ENCODE measurements at places on chromosomes 1 and 21.

DNA sequence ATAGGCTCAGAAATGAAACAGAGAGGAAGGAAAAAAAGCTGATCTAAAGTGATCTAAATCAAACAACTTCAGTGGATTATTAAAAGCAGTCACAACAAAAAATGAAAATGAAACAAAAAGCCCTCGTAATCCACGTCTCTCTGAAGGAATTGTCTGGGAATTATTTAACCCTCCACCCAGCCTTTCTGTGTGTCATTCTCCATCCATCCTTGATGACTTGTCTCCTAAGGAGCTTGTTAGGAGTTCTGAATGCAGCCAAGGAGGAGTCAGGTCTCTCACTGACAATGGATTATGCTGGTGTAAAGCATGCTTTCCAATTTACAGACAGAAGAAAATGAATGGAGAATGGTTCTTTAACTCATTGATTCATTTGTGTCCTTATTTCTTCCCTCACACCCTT lies 359.3 kb upstream of the RUNX1 start:
- DNase-seq, result no peak

DNA sequence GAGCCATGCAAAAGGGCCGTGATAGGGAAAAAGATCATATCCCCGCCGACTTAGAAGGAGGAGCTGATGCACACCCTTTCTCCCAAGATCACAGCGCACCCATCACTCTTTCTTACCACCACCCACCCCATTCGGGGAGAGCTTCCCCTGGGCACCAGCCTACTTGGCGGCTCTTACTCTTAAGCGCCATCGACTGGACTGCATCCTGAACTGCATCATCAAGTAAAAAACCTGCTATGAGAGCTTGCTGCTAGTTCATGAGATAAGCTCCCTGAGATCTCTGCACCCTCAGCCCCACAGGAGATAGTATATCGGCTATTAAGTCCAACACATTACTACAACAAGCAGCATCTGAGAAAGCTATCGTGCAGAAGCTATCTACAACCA lies 125.1 kb downstream of the BARHL2 start:
- DNase-seq, result no peak

DNA sequence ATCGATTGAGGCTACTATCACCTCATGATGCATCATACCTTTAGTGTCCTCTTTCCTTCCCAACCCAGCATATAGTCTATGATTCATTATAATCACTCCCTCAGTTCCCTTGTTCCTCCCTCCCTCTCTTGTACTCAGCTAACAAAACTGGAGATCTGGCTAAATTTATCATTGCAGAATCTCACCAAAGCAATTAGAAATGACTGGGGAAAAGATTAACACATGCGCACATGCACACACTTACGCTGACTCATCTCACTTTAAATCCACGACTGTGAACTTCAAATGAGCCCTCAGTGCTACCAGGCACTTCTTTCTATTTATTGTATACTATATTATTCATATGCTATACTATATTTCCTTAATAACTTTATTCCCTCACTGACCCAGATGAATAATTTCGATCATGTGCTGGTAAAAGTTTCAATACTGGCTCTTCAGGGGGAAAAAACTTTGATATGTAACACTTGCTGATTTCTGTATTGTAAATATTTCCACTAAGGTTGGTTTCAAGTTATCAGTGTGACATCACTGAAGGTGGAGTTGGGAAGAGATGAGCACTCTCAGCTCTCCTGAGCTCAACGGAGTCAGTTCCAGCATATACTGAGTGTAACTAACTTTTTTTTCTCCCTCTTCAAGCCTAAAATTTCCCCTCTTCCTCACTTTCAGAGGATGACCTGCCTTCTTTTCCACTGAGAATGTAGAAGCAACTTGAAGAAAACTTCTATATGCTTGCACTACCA lies 613.7 kb upstream of the B3GALT2 start:
- DNase-seq, result no peak

- DNase-seq, result no peak
Measured at GRCh38 chr1:20008391-20008841, 29.0 kb upstream of the PLA2G2A start.

- DNase-seq, result no peak
Measured at GRCh38 chr1:77280962-77281361, 857 bp upstream of the AK5 start.

DNA sequence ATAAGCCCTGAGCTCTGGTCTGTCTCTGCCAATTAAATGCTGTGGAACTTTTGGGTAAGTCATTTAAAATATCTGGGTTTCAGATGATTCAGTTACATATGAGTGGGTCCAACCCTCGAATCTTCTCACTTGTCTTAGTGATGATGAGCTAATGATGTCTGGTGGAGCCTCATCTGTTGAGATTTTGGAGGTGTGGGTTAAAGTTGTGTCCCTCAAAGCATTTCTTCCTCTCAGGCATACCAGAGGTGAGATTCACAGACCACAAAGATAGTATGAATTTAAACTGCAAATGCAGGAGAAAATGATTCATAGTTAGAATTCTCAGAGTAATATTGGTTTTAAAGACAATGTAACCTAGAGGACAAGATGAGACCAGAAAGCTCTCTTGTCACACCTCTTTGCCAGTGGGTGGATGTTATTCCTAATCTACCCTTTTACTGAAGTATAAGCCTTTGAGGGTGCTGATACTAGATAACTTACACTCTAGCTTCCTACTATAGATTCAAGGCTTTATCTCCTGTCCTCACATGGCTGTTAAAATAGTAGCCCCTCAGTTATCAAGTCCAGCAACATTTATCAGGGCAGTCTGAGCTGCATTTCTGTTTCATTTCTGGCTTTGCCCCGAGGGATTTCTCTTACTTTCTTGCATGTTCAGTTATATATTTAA lies 90.7 kb downstream of the MT1HL1 start:
- no peak for DNase-seq

GRCh38 chr1:216153130-216153529 lies 270.1 kb downstream of the USH2A start:
- no peak for DNase-seq

GRCh38 chr1:40977716-40978115 lies 1.8 kb upstream of the CTPS1 start:
- DNase-seq, result no peak

DNA sequence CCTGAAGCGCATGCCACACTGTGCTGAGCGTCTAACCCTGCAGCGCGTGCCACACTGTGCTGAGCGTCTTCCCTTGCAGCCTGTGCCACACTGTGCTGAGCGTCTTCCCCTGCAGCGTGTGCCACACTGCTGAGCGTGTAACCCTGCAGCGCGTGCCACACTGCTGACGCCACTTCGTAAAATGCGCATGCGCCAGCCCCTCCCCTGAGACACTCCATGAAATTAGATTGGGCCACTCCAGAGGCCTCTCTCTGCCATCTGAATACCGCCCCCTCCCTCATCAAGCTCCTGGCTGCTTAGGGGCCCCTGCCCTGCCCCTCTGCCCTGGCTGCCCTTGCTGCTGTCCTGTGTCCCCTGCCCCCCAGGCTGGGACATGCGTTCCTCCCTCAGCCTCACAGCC lies 84.8 kb downstream of the POFUT2 start:
- DNase-seq, result no peak

DNA sequence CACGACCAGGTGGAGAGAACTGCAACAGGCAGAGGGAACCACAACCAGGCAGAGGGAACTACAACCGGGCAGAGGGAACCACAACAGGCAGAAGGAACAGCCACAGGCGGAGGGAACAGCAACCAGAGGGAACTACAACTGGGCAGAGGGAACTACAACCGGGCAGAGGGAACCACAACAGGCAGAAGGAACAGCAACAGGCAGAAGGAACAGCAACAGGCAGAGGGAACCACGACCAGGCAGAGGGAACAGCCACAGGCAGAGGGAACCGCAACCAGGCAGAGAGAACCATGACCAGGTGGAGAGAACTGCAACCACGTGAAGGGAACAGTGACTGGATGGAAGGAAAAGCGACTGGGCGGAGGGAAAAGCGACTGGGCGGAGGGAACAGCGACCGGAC lies 47.6 kb upstream of the GPR153 start:
- DNase-seq, result no peak

DNA sequence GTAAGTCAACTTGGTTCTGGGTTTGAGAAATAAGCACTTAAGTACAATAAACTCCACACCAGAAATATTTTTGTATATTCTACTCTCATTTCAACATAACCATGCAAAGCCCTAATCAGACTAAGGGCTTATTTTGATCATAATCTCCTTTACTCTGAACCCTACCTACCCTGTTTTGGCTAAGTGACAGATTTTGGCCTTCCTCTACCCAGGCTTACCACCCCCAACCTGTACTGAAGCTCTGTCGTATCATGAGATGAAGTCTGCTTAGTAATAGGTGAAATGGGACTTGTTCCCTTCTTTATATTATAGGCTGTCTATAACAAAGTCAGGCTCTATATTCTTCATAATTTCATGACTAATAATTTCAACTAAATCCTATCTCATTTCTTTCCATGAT lies 135.5 kb downstream of the RERE start:
- no peak for DNase-seq

GRCh38 chr1:177228693-177229065 lies 57.9 kb downstream of the BRINP2 start:
- no peak for DNase-seq

- DNase-seq, result no peak
Measured at GRCh38 chr1:27650539-27651175, 15.7 kb upstream of the FGR start.

- no peak for DNase-seq
Measured at GRCh38 chr1:152436593-152437496, 22.8 kb upstream of the CRNN start.

DNA sequence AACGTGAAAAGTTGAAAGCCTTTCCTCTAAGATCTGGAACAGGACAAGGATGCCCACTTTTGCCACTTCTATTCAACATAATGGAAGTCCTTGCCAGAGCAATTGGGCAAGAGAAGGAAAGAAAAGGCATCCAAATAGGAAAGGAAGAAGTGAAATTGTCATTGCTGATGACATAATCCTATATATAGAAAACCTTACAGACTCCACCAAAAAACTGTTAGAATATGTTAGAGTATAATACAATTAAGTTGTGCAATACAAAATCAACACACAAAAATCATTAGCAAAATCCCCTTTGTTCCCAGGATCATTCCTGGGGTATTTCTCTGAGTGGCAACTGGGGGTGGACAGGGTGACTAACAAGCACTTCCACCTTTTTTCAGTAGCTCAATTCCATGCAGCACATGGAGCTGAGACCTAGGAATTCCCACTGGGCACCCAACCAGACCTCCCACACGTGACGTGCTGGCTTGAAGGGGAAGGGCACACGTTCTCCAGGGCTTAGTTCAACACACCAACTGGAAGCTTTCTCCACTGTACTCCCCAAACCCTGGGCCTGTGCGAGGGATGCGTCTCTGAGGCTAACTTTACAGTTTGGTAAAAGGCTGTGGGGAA lies 9.6 kb downstream of the STUM start:
- no peak for DNase-seq

DNA sequence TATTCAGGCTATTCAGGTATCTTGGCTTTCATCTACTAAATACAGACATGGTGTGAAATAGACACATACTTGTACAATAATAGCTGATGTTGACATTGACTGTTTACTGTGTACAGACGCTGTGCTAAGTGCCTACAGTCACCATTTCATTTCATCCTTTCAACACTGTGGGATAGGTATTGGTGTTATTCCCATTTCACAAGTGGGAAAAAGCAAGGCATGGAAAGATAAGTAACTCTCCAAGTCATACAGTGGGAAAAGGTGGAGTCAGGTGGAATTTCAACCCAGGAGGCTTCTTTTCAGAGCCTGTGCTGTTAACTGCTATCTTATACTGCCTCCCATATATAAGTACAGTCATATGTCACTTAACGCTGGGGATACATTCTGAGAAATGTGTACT lies 49.6 kb upstream of the ATP1A1 start:
- no peak for DNase-seq
